Activated B cell treated with CpG ODN at 0.5 μM for 24 hours (primary cell): ENCODE measurements at places on chromosomes 2 and 18.

DNA sequence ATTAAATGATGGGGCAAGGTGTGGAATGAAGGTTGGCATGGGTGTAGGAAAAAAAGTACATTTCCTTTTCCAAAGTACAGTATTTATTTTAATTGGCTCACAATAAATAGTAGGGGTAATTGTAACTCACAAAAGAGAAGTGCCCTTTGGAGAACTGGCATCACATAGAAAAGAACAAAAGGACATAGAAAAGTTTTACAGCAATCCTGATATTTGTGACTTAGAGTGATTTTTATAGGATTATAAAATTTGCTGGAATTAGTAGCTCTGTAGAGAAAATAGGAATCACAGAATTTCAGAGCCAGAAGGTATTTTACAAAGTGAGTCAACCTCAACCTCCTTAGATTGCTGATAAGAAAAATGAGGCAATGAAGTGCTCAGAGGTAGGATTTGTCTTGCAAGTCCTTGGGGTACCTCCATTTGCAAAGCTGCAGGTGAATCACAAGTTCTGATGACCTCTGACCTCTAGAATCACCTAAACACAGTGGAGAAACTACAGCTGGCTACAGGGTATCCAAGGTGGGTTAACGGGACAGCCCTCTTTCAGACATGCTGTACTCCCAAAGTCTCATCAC, 133.6 kb downstream of the SOCS6 start:
- H3K27ac ChIP-seq: no peak overlapping the region
- DNase-seq: no peak
- H3K27me3 ChIP-seq: no peaks in the 10 kb centered on the region
- no peaks in the 10 kb centered on the region for H3K4me1 ChIP-seq
- H3K4me3 ChIP-seq: no peak overlapping the region
- H3K36me3 ChIP-seq: no peaks in the 10 kb centered on the region

DNA sequence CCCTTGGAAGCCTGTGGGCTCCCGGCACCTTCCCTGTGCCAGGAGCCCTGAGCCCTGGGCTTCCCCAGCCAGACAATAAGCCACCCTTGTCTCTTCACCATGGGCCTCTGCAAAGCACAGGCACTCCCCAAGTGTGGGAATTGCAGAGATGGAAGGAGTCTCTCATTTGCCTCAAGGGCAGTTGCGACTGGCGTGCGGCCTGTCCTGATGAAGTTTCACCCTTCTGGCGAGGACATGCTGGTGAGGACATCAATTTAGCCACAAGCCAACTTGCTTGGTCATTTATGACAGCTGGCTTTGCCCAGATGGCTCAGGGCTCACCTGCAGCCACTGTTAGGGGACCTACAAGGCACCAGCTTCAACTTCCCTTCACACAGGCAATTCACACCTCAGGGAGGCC, 180.2 kb downstream of the ANAPC1 start:
- DNase-seq: no peak
- H3K36me3 ChIP-seq: no peaks in the 10 kb centered on the region
- no peak overlapping the region for H3K27ac ChIP-seq
- H3K27me3 ChIP-seq: peaks cover 6% of the 10 kb centered on the region
- H3K4me3 ChIP-seq: no peak overlapping the region

DNA sequence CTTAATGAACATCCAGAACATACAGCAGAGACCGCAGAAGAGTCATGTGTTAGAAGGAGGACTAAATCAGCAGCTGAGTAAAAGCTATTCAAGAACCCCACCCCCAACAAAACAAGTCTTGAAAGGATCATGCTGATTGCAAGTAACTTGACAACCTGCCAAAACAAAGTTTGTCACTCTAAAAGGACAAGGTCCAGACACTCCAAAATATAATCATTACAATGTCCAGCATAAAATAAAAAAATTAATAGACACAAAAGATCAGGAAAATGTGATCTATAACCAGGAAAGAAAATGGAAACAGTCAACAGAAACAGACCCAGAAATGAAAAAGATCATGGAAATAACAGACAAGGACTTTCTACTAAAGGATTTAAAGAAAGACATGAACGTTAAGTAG, 28.5 kb downstream of the CCDC88A start:
- H3K27ac ChIP-seq: no peak overlapping the region
- no peaks in the 10 kb centered on the region for H3K4me1 ChIP-seq
- no peaks in the 10 kb centered on the region for H3K27me3 ChIP-seq
- no peak for DNase-seq
- H3K4me3 ChIP-seq: no peak overlapping the region
- H3K36me3 ChIP-seq: no peaks in the 10 kb centered on the region

DNA sequence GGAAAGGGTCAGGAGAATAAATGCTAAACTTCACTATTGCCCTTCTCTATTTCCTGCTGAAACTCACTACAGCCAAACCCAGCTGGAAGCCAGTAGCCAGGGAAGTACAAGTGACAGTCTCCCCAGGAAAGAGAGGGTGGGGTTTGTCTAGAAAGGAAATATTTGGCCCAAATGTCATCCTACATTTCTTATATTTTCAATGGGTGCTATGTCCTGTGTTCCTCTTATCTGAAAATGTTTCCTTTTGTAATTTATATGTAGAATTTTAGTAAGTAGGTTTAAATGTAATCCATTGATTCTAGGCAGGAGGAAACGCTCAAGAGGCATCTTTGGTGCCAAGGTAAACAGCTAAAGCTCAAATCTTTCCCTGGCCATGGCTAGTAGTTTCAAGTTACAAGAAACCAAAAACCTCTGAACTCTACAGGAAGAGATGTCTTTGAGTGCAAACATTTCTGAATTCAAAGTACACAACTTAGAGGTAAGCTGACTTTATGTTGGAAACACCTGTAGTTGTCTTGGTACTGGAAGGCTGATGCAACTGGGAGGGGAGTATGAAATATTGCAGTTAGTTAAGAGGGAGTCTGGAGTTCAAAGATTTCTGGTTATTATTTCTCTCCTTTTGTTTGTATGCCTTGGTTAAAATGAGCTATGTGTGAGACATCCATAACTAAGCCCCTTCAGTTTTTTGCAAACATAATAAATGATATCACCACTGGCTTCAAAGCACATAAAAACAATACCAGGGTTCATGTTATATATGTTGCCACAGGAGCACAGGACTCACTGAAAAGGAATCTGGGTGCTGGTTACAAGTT, 356.1 kb upstream of the ZC3H15 start:
- no peak overlapping the region for H3K27ac ChIP-seq
- no peak for DNase-seq
- no peaks in the 10 kb centered on the region for H3K4me1 ChIP-seq
- no peaks in the 10 kb centered on the region for H3K27me3 ChIP-seq
- no peak overlapping the region for H3K4me3 ChIP-seq

DNA sequence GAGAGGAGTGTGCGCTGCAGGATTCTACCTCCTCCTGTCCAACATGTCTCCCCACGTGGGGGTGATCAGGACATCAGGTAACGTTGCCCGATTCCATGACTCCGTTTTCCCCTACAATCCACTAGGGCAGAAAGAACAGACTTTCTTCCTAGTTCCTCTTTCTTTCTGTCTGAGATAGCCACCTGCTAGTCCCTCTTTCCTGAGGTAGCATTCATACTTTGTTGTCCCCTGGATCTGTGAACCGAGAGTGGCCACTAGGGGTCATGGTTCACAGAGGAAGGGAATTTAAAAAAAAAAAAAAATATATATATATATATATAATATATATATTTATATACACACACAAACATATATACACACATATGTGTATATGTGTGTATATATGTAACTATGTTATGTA, 210.0 kb upstream of the ZNF521 start:
- no peak overlapping the region for H3K27ac ChIP-seq
- H3K27me3 ChIP-seq: no peaks in the 10 kb centered on the region
- H3K4me3 ChIP-seq: no peak overlapping the region
- H3K36me3 ChIP-seq: no peaks in the 10 kb centered on the region
- no peak for DNase-seq

DNA sequence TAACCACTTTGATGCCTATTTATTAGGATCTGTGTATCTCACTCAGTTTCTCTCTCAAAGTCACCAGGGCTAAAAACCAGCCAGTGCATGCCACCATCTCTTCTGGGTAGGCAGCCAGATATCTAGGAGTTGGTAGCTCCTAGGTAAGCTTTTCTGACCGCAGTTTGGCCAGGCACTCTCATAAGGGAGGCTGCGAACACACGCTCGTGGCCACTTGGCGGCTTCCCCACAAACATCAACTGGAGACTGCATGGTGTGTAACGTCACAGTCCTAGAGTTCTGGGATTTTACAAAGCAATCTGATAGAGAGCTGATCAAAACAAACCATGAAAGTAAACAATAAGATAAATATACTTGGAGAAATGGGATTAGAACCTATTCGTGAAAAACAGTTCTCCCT, 424.3 kb upstream of the ACVR2A start:
- no peak for DNase-seq
- no peaks in the 10 kb centered on the region for H3K36me3 ChIP-seq
- H3K27ac ChIP-seq: no peak overlapping the region
- no peak overlapping the region for H3K4me3 ChIP-seq
- no peaks in the 10 kb centered on the region for H3K27me3 ChIP-seq

GRCh38 chr2:212547716-212548454, 9.3 kb upstream of the ERBB4 start:
- peaks cover 3% of the 10 kb centered on the region for H3K27me3 ChIP-seq
- no peak overlapping the region for H3K4me3 ChIP-seq
- no peak for DNase-seq

- H3K4me3 ChIP-seq: no peak overlapping the region
- H3K4me1 ChIP-seq: no peaks in the 10 kb centered on the region
- no peak overlapping the region for H3K27ac ChIP-seq
Measured at GRCh38 chr2:3728104-3729054, 25.0 kb downstream of the DCDC2C start.

DNA sequence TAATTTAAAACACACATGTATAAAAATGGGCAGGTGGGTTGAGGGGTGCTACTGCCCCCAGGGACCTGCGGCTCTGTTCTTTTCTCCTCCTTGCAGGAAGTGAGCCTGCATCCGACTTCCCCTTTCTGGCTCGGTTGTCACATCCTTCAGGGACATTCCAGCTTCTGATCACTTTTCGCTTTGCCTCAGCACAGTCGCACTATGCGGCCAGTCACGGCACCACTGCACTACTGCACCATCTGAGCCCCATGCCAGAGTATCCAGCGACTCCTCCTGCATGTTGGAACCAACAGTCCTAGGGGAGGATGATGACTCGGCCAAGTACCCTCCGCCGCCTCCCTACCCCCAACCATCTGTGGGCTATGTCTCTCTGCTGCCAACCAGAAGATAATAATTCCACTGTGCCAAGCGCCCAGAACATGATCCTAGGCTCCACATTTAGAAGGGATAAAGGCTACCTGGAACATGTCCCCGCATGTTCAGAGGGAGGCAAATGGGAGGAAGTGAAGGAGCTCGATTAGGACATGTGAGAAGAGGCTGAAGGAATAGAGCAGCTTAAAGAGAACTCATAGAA, 17.6 kb downstream of the CDC42EP3 start:
- H3K27me3 ChIP-seq: no peaks in the 10 kb centered on the region
- H3K4me3 ChIP-seq: peak overlapping the region; percentile 67
- H3K36me3 ChIP-seq: peaks cover 8% of the 10 kb centered on the region
- H3K4me1 ChIP-seq: peaks cover 95% of the 10 kb centered on the region
- H3K27ac ChIP-seq: peak overlapping the region; percentile 78
- DNase-seq: peak; percentile 52

DNA sequence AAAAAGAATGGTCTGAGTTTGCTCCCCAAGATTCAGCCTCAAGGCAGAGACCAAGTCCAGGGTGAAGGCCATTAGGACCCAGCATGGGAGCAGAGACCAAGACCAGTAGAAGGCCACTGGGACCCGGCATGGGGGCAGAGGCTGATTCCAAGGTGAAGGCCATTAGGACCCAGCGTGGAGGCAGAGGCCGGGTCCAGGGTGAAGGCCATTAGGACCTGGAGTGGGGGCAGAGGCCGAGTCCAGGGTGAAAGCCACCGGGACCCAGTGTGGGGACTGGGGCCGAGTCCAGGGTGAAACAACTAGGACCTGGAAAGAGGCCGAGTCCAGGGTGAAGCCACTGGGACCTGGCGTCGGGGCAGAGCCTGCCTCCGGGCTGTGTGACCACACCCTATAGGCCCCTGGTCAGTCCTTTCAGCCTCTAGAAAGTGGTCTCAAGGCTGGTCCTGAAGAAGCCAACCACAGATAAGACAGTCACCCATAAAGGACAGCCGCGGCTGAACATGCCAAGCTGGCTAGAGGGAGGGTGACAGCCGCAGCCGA, 113.8 kb upstream of the SALL3 start:
- no peaks in the 10 kb centered on the region for H3K4me1 ChIP-seq
- no peaks in the 10 kb centered on the region for H3K27me3 ChIP-seq

- no peaks in the 10 kb centered on the region for H3K36me3 ChIP-seq
- no peak overlapping the region for H3K4me3 ChIP-seq
- H3K27ac ChIP-seq: no peak overlapping the region
- H3K27me3 ChIP-seq: peaks cover 32% of the 10 kb centered on the region
- no peak for DNase-seq
Measured at GRCh38 chr2:80303006-80303908, 1.3 kb downstream of the LRRTM1 start.

GRCh38 chr2:41432459-41432858, 615.4 kb upstream of the PKDCC start:
- no peak for DNase-seq
- H3K27me3 ChIP-seq: no peaks in the 10 kb centered on the region

GRCh38 chr18:50638884-50639420, 79.1 kb downstream of the MAPK4 start:
- H3K4me3 ChIP-seq: no peak overlapping the region
- DNase-seq: no peak
- no peak overlapping the region for H3K27ac ChIP-seq
- H3K27me3 ChIP-seq: no peaks in the 10 kb centered on the region

DNA sequence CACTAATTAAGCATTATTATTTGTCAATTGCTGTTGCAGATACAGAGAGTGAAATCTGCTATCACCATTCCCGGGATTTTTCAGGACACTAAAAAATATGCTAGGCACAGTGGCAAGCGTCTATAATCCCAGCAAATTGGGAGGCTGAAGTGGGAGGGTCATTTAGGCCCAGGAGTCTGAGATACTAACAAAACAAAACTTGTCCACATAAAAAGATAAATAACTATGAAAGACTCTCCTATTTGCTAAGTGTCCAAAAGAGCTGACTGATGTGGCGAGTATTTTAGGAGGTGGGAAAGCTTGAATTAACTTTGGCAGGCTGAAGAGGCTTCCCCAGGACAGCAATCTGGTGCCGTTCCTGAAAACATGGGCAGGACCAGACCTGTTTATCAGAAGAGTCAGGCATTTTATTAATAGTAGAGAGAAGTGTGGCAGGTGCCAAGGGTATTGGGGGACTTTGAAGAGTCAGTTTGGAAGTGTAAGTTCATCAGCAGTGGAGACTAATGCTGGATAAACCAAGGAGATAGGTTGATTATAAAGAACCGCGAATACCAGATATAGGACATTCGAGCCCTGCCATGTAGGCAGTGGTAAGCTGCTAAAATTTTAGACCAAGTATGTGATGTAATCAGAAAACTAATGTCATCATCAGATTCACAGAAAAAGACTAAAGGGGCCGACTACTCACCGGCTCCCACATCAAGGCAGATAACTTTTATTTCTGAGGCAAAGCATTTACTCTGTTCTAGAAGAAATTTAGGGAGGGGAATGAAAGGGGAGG, 201.8 kb downstream of the EPHA4 start:
- no peak overlapping the region for H3K27ac ChIP-seq
- H3K4me3 ChIP-seq: no peak overlapping the region
- H3K27me3 ChIP-seq: peaks cover 38% of the 10 kb centered on the region
- no peaks in the 10 kb centered on the region for H3K4me1 ChIP-seq

GRCh38 chr2:23283653-23284052, 101.3 kb upstream of the KLHL29 start:
- H3K27me3 ChIP-seq: peaks cover 5% of the 10 kb centered on the region
- no peaks in the 10 kb centered on the region for H3K36me3 ChIP-seq
- no peaks in the 10 kb centered on the region for H3K4me1 ChIP-seq
